ENCODE measurements at places on chromosomes 4 and X. TPM values are rescaled to one million over a fixed set of nuclear protein-coding genes. Genes with fewer than 3 reads are reported as not detected.

Gene APLN
- polyA plus RNA-seq: 1.8 TPM

Gene CD38
- 0.05 TPM for polyA plus RNA-seq

Gene RXFP1
- not detected for polyA plus RNA-seq

Gene KLB
- polyA plus RNA-seq: not detected

Gene SSX2
- not detected for polyA plus RNA-seq

Gene DMD
- polyA plus RNA-seq: 11.2 TPM

DNA sequence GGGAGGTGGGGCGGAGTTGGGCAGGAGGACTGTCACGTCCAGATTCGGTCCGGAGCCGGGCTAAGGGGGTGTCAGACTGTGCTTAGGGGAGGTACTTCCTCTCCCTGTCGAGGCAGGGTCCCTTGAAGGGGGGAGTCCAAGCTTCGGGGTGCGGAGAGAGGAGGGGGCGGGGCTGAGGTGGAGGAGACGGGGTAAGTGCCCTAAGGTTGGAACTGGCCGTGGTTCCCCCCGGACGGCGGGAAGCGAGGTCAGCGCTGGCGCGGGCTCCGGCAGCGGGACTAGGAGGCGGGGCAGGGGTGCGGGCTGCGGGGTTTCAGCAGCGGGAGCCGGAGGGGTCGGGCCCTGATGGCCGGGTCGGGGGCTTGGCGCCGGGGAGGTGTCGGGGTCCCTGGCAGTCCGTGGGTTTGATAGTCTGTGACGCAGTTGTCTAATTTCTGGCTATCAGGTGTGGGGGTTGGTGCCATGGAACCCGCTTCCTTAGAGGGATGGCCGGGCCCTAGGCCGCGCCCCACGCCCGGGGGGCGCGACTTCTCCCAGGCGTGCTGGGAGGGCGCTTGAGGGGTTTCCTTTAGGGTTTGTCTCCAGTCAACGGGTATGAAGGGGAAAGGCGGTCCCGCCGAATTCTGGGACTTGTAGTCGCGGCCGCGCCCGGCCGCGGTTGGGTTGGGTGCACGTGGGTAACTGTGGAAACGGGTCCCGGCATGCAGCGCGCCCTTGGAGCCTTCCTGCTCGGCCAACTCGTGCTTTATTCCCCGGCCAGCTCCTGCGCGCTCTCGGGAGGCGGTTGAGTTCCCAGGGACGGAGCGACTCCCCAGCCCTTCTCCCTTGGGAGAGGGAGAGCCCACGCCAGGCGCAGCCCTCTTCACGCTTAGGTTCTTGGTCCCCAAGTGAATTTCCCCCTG is 1.5 kb downstream of the DCUN1D4 start:
- DNase-seq: peak; percentile 46

DNA sequence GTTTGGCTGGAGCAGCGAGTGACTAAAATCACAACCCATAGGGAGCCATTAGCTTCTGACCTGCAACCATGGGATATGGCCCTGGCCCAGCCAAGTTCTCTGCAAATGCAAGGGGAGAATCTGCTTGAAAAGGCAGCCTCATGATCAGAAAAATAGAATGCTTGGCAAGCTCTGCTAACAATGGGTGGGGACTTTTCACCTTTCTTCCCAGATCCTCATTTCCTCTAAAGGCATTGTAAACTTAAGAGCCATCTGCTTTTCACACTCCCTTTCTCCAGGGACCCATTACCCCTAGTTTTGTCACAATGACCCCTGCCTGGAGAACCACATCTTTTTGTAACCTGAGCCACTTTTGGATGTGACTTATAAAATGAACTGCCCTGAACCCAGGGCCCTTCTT is 104.3 kb downstream of the PARM1 start:
- no peak for DNase-seq

DNA sequence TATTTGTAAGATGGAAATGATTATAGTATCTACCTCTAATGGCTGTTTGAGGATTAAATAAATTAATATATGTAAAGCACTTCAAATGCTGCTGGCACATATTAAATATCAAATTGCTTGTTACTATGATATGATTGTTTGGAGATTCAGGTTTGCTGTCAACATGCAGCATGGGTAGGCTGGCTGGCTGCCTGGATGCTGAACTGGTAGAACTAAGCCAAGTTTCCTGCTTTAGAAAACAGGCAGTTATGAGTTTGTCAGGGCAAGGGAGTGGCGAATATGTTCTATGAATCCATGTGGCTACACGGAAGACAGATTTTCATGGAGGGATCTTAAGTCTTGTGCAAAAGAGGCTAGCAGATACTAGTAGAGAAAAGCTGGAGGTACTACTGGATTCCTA is 239.6 kb downstream of the GBA3 start:
- no peak for DNase-seq

DNA sequence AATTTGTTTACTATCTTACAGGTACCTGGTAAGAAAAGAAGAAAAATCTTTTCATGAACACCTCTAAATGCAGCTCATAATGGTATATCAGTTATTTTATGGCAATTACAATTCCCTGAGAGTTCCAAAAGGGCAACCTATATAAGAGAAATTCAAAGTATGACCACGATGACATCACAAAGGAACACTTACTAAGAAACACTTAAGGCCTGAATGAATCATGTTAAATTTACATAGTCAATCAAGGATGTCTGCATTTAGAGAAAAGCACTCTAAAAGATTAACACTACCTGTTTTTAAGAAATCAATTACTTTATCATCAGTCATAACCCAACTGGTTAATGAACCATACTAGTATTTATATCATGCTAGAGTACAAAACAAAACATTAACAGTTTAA is 63.9 kb downstream of the LCORL start:
- DNase-seq: no peak

DNA sequence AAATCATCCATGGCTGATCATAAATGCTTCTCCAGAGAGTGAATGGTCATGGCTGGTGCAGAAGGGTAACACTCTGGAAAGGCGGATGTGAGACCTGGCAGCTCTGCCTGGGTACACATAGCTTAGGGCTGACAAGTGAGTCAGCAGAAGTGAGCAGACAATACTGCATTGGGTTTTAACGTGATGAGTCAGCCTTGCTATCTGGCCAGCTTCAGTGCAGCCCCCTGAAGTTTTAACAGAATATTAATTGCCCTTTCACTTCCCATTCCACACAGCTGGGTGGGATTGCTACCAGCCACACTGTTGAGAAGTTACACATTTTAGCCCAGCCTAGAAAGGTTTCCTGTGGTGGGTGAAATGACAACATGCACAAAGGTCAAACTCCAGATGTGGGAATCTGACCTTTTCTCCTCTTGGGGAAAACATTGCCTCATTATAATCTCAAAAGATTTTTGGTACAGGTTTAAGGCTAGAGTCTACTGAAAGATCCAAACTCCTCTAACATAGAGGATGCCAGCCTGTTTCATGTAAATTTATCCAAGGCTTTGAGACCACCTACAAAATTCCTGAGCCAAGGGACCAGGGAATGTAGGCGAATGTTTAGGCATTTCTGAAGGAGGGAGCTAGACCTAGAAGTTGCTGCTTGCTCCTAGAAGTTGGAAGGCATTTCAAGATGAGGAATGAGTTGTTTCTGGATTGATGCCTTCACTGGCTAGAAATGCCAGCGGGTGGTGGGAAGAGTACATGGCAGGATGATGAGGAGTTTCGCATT is 230.3 kb upstream of the PGRMC2 start:
- no peak for DNase-seq

- peak; percentile 15 for DNase-seq
Observed at GRCh38 chr4:118338981-118339765, 13.6 kb downstream of the PRSS12 start.

GRCh38 chr4:17797808-17798207 is 12.7 kb downstream of the DCAF16 start:
- no peak for DNase-seq

GRCh38 chr4:121192480-121192879 is 28.4 kb upstream of the TNIP3 start:
- DNase-seq: no peak

GRCh38 chrX:129478516-129478915 is 44.8 kb downstream of the SMARCA1 start:
- DNase-seq: no peak

DNA sequence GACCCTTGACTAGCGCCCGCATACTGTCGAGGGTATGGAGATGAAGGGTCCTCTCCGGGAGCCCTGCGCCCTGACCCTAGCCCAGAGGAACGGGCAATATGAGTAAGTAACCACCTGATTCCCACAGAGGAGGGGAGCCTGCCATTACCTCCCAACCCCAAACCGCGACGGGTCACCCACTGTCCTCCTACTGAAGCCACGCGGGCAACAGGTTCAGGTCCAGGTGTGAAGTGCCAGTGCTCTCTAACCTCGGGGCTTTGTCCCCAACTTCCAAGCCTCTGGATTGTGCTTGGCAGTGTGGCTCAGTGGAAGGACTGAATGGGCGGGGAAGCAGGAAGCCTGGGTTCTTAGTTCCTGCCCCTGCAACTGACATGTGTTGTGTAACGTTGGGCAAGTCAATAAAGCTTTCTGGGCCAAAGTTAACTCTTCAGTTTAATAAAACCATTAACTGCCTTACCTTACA is 694 bp downstream of the OCRL start:
- no peak for DNase-seq

DNA sequence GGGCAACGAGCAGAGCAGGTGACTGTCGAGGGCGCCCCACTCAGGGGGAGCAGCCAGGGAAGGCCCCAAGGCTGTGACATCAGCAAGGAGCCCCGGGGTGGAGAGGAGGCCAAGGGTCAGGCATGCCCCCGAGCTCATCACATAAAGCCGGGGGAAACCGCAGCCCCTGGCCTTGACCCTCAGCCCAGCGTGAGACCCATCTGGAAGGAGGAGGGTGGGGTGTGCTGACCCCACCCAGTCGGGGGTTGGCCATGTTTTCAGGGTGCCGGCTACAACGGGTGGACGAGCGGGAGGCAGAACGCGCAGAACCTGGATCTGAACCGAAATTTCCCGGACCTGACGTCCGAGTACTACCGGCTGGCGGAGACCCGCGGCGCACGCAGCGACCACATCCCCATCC is 13.9 kb downstream of the CPZ start:
- DNase-seq: no peak

GRCh38 chr4:163744861-163745260 is 250.4 kb downstream of the TMA16 start:
- no peak for DNase-seq

- DNase-seq: no peak
Observed at GRCh38 chrX:55135171-55135570, 46.4 kb downstream of the PAGE2 start.

- DNase-seq: no peak
Observed at GRCh38 chrX:4373791-4374190, 660.3 kb upstream of the PRKX start.

- DNase-seq: no peak
Observed at GRCh38 chr4:119286377-119287002, 35.4 kb downstream of the FABP2 start.

- DNase-seq: no peak
Observed at GRCh38 chr4:123553279-123553678, 156.7 kb downstream of the SPRY1 start.

GRCh38 chrX:102018208-102018607 is 86.4 kb upstream of the ZMAT1 start:
- no peak for DNase-seq

DNA sequence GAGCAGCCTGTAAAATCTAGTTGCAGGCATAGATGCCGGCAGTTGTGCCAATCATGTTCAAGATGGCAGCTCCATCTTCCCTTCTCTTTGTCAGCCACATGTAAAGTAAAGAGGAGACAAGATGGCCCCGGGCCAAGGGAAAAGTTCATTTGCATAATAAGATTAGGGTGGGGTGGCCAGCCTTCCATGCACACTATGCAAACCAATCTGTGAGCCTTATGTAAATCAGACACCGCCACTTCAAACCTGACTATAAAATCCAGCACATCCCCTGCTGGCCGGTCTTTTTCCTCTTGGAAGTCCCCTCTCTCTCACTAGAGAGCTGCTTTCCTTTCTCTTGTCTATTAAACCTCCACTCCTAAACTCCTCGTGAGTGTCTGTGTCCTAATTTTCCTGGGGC is 78.9 kb upstream of the CBR4 start:
- DNase-seq: no peak

DNA sequence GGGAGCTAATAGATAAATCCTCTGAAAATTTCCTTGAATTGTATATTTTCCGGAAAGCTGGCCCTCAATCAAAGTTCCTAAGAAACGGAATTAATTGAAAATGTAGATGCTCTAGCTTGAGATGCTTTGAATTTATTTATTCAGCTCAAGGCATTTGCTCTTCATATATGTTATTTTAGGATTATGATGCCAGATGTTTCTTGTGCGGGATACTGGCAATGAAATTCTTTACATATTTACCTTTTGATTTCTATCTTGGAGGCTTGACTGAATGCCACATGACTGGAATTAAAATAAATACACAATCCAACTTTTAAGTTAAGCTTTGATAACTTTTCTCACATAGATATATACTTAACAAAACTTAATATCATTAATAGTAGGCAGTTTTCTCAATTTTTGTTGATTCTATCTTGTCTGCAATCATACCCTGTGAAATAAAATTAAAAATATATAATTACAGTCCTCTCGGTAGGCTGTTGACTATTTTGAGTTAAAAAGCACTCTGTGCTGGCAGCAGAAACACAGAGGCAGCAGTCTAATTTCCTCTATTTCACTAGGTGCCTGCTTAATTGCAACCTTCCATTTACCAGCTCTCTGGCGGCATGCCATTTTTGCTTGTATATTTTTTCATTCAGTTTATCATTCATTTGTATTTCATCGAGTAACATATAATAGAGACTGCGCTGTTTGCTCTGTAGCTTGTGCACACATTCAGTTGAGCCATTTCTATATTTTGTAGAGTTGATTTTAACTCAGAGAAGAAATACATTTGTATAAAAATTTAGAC is 991.5 kb downstream of the ADGRL3 start:
- DNase-seq: no peak

- DNase-seq: no peak
Observed at GRCh38 chr4:173511787-173512361, 18.2 kb downstream of the HAND2 start.

DNA sequence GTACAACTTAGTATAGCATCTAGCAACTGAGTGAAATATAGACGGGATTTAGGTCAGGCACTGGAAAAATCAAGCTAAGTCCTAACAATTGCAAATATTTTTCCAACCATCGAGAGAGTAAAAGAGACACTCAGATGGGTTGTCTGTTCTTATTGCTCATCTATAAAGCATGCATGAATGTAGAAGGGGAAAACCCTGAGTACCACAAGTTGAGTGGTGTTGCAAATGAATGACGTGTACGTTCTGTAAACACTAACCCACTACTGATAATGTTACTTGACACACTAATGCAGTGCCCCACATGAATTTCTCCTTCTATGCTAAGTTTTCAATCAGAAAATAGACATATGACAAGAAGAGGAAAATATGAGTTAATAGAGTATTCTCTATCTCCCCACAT is 211.2 kb downstream of the COX18 start:
- no peak for DNase-seq

GRCh38 chrX:130378024-130378669 is 7.3 kb downstream of the GPR119 start:
- no peak for DNase-seq

- DNase-seq: no peak
Observed at GRCh38 chr4:46123913-46124755, at the start of gene GABRG1. Gene GABRG1 (minus strand): TSS chr4:46124054. CDS start chr4:46123913, 141 bp downstream.

DNA sequence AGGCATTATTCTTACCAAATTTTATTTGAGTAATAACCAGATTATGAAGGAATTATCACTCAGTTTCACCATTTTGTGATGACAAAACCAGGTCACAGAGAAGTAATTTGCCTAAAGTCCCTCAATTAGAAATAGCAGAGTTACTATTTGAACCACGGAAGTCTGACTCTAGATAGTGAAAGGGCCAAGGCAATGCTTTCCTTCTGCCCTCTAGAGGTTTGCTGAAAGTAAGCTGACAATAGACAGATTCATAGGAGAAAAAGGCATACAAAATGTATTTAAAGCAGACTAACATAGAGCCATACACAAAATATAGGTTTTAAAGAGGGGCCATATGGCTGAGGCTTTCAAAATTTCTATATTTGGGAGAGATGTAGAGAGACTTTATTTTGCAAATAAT is 43.1 kb downstream of the CXXC4 start:
- no peak for DNase-seq

GRCh38 chr4:36043901-36044300 is 200.4 kb downstream of the ARAP2 start:
- DNase-seq: no peak
